ENCODE measurements at places on chromosomes 2 and 18.

- no peak for DNase-seq
These were observed 134.4 kb downstream of the CAMKMT start for GRCh38 chr2:44496130-44496529.

GRCh38 chr2:239826786-239827522 is 198.2 kb downstream of the NDUFA10 start:
- no peak for DNase-seq

- DNase-seq: no peak
These were observed 7.8 kb downstream of the CCDC85A start for GRCh38 chr2:56191617-56192016.

- DNase-seq: no peak
These were observed 4.4 kb upstream of the SEMA4C start for GRCh38 chr2:96874198-96874831.

GRCh38 chr18:76668546-76668945 is 153.8 kb upstream of the ZNF236 start:
- DNase-seq: no peak

DNA sequence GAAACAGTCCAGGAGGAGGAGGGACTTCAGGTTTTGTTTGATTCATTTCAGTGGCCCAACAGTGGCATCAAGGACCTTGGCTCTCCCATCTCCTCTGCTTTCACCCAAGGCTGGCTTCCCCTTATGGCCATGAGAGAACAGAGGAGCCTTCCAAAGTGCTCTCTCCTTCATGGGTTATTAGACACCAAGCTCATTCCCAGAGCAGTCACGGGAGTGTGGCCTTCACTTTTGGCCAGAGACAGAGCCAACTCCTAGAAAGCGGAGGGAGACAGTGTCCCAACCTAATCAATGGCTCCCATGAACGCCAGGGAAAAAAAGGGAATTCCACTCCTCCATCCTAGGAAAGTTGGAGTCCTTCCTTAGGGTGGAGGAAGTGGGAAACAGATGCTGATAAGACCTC is 871 bp upstream of the DUSP28 start:
- DNase-seq: no peak

DNA sequence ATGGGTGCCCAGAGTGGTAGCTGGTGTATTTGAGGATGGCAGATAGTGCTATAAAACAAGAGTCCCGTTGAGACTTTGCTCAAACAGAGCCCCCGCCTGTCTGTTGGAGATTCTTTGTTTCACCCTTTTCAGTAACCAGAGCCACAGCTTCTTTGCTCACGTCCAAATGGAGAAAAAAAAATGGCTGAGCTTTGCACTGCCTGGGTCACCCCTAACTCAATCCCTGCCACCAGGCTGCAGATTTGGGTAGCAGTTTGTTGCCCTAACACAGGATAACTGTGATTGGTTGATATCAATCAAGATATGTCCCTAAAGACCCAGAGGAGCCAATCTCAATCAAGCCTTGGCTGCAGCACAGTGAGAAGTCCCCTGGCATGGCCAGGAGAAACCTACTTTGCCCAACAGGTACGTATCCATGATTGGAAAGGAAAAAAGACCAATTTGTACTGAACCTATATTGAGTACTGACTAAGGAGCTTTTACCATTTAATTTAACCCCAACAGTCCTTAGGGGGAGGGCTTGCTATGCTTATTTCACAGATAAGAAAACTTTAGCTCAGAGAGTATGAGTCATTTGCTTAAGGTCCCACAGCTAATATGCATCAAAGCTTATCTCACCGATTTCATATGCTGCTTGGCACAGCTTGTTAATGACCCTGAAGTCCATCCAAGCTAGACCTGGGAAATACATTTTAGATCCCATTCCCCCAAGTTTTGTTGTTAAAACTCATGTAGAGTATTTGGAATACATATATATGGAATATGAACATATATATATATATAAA is 72.0 kb upstream of the SH3BP4 start:
- peak; percentile 51 for DNase-seq

DNA sequence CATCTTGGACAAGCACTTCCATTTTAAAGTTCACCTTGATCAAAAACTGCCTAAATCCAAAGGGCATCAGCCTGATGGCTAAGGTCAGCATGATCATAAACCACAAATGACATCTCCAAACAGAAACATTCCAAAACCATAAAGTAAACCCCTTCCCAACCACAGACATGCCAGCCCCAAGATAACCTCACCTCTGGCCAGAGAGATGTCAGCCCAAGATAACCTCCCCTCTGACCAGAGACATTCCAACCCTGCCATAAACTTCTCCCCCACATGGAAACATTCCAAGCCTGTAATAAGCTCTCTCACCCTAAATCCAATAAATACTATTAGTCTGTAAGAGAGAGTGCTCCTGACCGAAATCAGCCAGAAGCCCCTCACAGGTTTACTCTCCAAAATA is 18.6 kb upstream of the MARCO start:
- DNase-seq: no peak

GRCh38 chr2:147182260-147182659 is 662.6 kb upstream of the ACVR2A start:
- DNase-seq: no peak

- DNase-seq: no peak
These were observed 468.7 kb upstream of the CDH7 start for GRCh38 chr18:65282096-65282495.

GRCh38 chr2:120715941-120716340 is 19.7 kb upstream of the GLI2 start:
- DNase-seq: no peak

DNA sequence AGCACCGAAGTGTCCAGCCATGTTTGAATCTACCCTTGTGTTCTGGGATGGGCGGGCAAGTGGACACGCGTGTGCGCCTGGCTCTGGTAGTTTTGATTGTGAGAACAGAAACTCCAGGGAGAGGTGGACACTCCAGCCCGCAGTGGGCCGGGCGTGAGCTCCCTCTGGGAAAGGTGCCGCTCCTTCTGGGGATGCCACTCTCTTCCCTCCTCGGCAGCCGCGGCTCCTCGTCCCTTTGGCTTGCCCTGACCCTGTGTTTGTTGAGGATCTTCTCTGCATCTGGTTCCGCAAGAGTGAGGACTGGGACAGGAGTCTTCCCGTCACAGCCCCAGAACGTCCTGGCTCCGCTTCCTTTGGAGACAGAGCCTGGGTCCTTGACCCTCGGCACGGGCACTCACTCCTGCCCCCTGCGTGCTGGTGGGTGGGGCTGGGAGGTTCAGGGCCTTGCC is 1.3 kb downstream of the CTDP1 start:
- no peak for DNase-seq

DNA sequence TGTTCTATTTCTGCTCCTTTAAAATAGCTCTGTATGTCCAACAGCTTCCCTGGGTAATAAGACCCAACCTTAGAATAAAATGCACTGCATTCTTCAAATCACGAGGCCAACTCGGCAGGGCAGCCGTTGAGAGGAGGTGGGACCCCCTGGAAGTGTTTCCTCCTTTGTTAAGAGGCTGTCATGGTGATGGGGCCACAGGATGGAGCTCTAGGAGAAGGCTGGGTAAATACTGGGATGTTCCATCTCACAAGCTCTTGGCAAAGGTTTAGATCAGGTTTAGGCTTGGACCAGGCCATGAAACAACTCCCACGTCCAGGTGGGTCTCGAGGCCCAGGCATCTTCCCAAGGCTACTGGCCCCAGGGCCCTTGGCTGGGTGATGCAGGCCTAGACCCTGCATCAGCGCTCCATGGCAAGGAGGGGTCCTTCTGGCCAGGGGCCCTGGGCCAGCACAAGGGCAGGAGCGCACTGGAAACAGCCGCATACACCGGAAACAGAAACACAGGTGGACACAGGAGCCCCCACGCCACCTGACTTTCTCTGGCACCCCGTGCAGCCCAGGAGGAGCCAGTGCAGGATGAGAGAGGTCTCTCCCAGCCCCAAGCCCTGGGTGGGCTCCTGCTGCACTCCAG is 38.8 kb upstream of the OTOS start:
- DNase-seq: no peak

DNA sequence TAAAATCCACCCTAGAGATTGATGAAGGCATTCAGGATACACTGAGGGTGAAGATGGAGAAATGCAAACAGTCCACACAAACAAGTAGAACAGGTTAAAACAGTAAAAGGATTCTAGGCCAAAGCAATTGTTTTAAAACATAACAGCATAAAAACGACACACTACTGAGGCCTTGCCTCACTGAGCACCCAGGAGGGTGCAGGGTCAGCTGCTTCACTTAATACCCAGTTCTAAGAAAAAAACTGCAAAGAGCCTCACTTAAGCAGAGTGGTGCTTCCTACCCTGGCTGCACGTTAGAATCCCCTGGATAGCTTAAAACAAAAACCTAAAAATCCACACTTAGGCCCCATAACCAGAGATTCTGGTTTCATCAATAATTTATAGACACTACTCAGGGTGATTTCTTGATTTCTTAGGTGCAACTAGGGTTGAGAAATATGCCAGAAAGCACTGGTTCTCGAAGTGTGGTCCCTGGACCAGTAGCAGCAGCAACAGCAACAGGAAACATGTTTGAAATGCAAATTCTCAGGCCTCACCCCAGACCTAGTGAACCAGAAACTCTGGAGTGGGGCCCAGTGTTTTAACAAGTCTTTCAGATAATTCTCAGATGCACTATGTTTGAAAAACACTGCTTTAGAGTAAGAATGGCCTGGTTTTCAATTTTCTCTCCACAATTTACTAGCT is 279.1 kb downstream of the ZEB2 start:
- no peak for DNase-seq

DNA sequence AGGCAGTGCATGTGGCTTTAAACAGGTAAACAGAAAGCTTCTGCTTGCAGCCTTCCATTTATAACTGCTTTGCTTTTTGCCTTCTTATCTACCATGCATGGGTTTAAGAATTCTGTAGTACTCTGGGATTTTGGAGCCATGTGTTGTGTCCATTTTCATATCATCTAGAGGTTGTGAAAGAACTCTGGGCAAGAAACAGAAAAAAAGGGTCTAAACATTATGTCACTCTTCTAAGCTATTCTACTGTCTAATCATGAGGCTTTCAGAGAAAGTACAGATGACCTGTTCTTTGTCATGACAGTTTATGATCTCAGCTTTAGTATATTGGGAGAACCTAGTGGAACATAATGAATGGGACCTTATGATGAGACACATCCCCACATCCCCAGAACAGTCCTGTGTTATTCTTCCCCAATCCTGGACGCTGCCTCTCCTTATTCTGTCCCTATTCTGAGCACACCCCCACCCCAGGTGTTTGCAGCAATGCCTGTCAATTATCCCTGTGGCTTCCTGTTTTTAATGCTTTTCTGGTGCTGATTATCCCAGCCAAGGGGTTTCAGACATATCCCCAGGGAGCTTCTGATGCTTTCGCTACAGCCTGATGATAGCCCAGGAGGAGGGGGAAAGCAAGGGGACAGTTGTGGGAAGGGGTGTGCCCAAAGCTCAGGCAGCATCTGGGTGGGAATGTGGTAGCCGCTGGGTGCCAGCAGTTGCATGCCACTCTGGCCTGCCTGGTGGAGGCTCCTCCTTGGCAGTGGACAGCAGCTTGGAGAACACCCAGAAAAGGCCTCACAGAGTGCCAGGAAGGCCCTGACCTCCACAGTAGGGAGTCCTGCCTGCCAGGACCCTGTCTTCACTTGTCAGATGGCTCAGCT is 169.5 kb upstream of the MAP3K20 start:
- DNase-seq: no peak

DNA sequence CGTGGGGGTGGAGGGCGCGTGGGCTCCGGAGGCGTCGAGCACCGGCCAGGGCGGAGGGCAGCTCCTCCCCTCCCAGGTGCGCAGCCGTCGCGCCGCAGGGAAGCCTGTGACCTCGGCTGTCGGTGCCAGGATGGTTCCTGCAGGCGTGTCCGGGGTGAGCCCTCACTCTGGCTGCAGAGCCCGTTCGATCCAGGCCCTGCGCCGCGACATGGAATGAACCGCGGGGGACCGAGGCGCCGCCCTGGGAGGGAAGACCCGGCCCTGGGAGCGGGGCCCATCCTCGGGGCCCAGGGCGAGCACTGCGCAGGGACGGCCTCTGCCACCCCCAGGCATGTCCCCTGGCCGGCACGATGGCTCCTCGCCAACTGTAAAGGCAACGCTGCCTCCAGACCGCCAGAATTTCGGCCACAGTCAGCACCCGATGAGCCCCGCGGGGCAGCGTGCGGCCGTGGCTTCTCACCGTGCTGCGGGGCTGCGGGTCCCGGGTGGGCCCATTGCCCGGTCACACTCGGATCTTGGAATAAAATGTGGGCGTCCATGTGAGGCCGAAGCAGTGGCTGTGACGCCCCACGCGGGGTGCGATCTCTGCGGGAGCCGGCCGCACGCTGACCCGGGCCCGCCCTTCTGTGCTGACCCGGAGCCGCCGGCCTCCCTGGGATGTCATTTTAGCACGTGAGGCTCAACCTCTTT is 26.6 kb downstream of the SALL3 start:
- no peak for DNase-seq

DNA sequence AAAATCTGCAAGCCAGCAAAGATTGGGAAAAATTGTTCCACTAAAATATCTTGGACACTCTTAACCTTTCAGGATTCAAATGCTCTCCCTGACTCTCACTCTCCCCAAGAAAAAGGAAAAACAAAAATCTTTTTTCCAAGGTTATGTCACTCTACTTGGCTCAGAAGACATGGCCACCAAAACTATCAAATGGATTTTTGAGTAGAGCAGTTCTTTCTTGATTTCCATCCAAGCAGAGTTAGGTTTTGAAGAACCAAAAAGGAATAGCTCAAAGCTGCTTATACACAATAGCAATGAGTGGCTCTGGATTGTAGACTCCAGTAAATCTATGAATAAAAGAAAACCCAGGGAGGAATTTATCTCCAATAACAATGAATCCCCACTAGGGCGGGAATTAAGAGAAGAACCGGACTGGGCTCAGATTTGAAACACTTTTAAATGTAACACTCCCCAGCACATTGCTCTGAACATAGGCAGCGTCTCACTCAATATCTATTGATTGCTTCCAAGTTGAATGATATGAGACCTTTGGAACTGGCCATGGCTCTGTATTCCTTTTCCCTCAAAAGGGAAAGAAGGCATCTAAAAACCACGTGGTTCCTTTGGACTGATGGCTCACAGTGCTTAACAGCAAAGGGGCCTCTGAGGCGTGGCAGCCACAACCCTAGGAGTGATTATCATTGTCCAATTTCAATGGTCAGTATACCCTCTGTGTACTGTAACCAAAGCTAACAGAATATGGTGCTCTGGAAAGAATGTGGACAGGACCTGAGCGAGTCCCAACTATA is 68.3 kb downstream of the SPRED2 start:
- no peak for DNase-seq

- DNase-seq: no peak
These were observed 215.8 kb downstream of the ALPK2 start for GRCh38 chr18:58412844-58413666.

DNA sequence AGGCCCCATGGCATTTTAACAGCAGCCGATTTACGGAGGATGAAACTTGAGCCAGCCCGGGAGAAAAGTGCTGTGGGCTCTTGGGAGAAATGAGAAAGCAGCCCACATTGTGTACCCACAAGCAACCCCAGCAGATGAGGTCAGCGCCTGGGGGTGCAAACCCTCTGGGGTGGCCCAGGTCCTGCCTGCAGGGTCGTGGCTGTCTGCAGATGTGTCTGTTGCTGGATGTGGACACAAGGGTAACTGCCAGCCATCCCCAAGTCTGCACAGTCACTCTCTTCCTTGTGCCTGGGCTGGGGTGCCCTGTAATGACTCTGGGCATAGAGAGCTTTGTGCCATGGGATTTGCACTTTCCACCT is 170.8 kb downstream of the PRKCE start:
- DNase-seq: no peak

GRCh38 chr2:205441524-205441923 is 240.8 kb upstream of the NRP2 start:
- no peak for DNase-seq

- peak; percentile 80 for DNase-seq
These were observed 143.5 kb downstream of the TGIF1 start for GRCh38 chr18:3593381-3593903.
